ENCODE measurements at places on chromosomes 2 and 18.

DNA sequence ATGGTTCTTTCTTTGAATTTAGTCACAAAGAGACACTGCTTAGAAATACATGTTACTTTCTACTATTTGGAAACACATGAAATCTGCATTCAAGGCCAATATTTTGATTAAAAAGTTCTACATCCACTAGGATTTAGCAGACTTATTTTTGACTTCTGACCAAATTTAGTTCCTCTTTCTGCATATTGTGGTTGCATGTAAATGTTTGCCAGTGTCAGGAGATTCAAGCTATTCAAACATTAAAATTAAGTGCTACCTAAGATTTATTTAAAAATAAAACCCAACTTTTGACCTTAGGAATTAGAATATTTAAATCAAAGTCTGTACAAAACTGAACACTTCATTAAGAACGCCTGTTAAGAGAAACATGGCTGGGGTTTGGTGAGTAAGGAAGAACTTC, 891.1 kb downstream of the CPS1 start:
- DNase-seq = no peak

DNA sequence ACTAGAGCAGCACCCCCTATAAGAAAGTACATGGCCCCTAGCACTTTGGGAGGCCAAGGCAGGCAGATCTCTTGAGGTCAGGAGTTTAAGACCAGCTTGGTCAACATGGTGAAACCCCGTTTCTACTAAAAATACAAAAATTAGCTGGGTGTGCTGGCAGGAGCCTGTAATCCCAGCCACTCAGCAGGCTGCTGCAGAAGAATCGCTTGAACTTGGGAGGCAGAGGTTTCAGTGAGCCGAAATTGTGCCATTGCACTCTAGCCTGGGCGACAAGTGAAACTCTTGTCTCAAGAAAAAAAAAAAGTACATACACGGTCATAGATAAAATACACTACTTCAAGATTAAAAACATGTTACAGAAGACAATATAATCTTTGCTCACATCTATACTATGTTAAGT, 63.8 kb downstream of the RAPH1 start:
- no peak for DNase-seq

- DNase-seq = no peak
Observed at GRCh38 chr2:232666051-232666805, 30.9 kb upstream of the GIGYF2 start.

DNA sequence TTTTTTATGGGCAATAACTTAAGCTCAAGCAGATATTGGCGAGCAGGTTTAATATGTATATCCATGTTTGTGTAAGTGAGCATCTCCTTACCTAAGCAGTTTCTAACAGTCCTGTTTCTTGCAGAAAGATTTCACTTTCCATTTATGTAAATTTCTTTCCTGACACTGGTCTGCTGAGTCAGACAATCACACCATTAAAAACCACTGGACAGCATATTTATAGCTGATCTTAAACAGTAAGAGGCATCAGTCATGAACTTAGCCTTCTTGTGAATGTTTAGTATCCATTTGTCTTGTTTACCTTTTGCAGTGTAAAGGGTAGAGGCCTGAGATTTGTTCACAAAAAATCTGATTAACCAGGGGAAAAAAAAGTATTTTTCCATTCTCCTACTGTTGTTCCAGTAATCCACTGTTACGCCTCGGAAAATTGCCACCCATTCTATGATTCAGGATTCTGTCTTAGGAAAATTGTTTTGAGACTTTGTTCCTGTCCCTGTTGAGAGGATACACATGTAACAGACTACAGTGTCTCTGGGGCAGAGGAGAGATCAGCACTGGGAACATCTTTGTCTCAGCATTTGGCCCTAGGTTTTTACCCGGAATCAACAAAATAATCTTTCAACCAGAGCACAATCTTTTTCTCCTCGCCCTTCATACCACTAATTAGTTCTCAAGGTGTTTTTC, 521.0 kb upstream of the NRP2 start:
- DNase-seq = no peak

GRCh38 chr2:29954316-29954715, 32.9 kb upstream of the ALK start:
- DNase-seq = no peak

- DNase-seq = no peak
Observed at GRCh38 chr18:58004317-58004716, 39.7 kb upstream of the NEDD4L start.

DNA sequence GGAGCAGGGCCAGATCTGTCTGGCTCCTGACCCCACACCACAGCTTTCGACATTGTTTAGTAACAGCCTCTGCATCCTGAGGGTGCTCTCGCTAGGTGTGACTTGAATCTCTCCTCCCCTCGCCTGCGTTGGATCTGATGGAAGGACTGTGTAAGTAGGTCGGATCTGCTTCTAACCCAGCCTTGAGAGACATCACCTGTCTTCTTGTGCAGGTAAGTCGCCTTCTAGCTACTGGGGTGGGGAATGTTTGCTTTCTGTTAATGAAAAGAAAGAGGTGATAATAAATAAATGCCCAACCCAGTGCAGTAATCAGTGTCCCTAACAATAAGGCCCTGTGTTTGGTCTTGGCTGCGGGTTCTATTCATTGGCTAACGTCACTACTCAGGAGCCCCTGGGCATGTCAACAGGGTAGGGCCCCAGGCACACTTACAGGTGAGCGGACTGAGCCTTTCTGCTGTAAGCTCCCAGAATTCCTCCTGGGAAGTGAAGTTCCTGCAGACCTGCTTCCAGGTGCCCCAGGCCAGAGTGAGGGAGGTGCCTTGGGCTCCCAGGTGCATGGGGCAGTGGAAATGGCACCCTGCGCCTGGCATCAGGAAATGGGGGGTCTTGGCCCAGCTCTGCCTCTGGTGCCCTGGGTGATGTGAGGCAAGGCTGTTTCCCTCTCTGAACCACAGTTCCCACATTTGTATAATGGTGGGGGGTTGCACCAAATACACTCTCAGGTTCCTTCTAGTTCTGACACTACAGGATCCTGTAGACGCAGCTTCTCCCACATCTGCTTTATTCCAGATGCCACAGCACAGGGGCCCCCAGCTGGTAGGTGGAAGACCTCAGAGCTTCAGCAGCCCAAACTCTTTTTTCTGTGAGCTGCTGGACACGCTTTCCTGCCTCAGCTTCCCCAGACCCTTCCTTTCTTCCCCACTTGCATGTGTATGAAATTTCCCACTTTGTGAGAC, 11.2 kb upstream of the FOSL2 start:
- DNase-seq = no peak

GRCh38 chr18:35143622-35144596, 96.9 kb upstream of the ZNF397 start:
- DNase-seq = no peak

Measured in activated T-cell treated with anti-CD3 and anti-CD28 coated beads for 24 hours (primary cell).